Ecto neural progenitor cell (in vitro differentiated cells): ENCODE measurements at places on chromosomes 16 and 17.

GRCh38 chr16:78105517-78105916, 6.1 kb downstream of the WWOX start:
- no peak for DNase-seq

- no peak for DNase-seq
Measured at GRCh38 chr16:49833085-49833484, 22.8 kb downstream of the ZNF423 start.

DNA sequence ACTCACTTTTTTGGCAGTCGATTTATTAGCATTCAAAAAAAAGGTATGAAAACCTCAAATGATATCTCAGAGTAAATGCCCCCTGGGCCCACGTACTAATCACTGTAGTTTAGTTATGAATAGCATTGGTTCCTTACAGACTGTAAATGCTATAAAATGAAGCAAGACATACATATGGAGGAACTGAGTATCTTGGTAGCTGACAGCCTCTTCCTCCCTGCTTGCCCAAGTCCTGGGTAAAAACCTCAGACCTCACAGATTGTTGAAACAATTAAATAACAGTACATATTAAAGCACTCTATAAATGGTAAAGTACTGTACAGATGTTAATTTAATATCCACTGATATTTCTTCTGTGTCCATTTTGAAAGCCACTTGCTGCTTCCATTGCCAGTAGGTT, 33.2 kb upstream of the ABCC11 start:
- no peak for DNase-seq

- no peak for DNase-seq
Measured at GRCh38 chr17:50127697-50128361, 2.1 kb downstream of the SAMD14 start.

GRCh38 chr17:2511138-2511461, 588 bp downstream of the METTL16 start:
- no peak for DNase-seq
